ENCODE measurements at places on chromosomes 1 and 21. TPM values are rescaled to one million over a fixed set of nuclear protein-coding genes. Genes with fewer than 3 reads are reported as not detected.
A peak's percentile ranks its signal among the peaks of the same experiment; 100 is the strongest.

Gene S100A7
- not detected for total RNA-seq

Gene CNN3
- total RNA-seq = 510 TPM

Gene CR1L
- not detected for total RNA-seq

Gene KLF17
- total RNA-seq = 1.9 TPM

Gene FAM151A
- total RNA-seq = not detected

Gene AGO1
- total RNA-seq = 32.8 TPM

Gene NOL9
- 38.9 TPM for total RNA-seq

Gene OPRD1
- total RNA-seq = not detected

DNA sequence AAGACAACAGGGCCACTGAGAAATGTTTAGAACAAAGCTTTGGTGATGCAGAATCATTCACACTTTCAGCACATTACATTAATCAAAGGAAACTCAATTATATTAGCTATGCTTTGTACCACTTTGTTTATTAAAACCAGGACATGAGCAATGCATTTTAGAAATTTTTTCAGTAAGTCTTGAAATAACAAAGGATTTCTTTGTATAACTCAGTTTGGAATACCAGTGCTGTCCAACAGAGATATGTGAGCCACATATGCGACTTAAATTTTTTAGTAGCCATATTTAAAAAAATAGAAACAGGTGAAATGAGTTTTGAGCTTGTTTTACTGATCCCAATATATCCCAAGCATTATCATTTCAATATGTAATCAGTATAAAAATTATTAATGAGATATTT, 18.8 kb upstream of the F3 start:
- H3K36me3 ChIP-seq = no peaks in the 10 kb centered on the region
- no peak overlapping the region for H3K4me3 ChIP-seq
- H3K4me1 ChIP-seq = no peaks in the 10 kb centered on the region
- H3K27me3 ChIP-seq = no peaks in the 10 kb centered on the region
- no peak overlapping the region for H3K27ac ChIP-seq
- no peak for DNase-seq

- H3K4me3 ChIP-seq = peak overlapping the region; percentile 59
- H3K27ac ChIP-seq = peak overlapping the region; percentile 51
- H3K4me1 ChIP-seq = peaks cover 4% of the 10 kb centered on the region
- H3K27me3 ChIP-seq = no peaks in the 10 kb centered on the region
- DNase-seq = peak; percentile 17
- no peaks in the 10 kb centered on the region for H3K36me3 ChIP-seq
Measured at GRCh38 chr1:230977761-230978490, 735 bp downstream of the TTC13 start.

DNA sequence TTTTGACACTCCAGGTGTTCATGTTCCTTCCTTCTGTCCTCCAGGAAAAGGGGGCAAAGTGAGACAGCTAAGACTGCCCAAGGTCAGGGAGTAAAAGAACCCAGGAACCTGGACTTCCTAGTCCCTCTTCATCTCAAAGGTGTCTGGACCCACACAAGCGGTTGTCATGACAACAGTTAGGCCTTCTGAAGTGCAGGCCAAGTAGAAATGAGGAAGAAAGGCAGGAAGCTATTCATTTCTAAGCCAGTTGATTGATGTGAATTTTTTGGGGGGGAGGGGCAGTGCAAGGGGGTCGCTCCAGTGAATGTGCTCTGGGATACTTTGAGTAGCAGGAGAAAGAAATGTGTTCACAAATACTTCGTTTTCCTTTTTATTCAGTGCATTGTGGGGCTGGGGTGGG, 114.3 kb downstream of the NAV1 start:
- H3K4me1 ChIP-seq = no peaks in the 10 kb centered on the region
- no peak overlapping the region for H3K27ac ChIP-seq
- H3K4me3 ChIP-seq = no peak overlapping the region

DNA sequence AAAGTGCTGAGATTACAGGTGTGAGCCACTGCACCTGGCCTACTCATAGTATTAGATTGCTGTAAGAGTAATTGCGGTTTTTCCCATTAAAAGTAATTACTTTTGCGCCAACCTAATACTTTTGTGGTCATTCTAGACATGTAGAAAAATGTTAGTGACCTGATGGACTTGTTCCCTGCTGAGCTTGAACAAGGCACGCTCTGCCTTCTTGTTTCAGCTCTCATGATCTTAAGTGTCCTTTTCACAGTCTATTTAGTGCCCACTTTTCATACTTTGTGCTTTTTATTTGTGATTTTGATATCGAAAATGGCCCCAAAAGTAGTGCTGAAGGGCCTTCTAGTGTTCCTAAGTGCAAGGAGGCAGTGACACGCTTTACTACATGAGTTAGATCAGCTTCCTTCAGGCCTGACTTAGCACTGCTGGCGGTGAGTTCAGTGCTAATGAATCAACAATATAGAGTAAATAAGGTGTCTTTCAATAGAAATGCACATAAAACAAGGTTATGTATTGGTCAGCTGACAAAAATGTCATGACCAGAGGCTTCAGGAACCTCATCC, 5.6 kb upstream of the RD3 start:
- H3K27me3 ChIP-seq = no peaks in the 10 kb centered on the region
- H3K36me3 ChIP-seq = no peaks in the 10 kb centered on the region
- no peak overlapping the region for H3K27ac ChIP-seq

DNA sequence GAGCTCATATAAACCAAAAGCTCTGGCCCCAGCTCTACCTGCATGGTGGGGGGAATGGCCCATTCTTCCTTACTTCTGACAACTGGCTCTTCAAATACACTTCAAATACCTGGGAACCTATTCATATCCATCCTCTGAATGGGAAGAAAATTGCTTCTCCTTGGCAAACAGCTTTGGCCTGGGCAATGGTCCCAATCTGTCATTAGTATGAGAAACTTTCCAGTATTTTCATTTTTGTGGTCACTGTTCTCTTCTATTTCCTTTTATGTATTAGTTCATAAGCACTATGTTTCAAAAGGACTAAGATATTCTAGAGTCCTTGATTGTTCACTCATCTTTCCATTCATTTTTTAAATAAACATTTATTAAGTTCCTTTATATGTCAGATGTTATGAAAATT, 5.2 kb upstream of the HSD3B2 start:
- DNase-seq = no peak
- no peak overlapping the region for H3K4me3 ChIP-seq
- H3K4me1 ChIP-seq = no peaks in the 10 kb centered on the region
- no peaks in the 10 kb centered on the region for H3K27me3 ChIP-seq

- DNase-seq = no peak
- H3K4me1 ChIP-seq = no peaks in the 10 kb centered on the region
- peaks cover 4% of the 10 kb centered on the region for H3K27me3 ChIP-seq
- H3K36me3 ChIP-seq = no peaks in the 10 kb centered on the region
- H3K27ac ChIP-seq = no peak overlapping the region
- no peak overlapping the region for H3K4me3 ChIP-seq
Measured at GRCh38 chr21:33111577-33111976, 41.6 kb downstream of the OLIG1 start.

- no peaks in the 10 kb centered on the region for H3K4me1 ChIP-seq
- H3K27ac ChIP-seq = no peak overlapping the region
- no peak for DNase-seq
- H3K4me3 ChIP-seq = no peak overlapping the region
Measured at GRCh38 chr1:24169286-24169685, 17.8 kb downstream of the IFNLR1 start.

GRCh38 chr1:211155040-211155439, 21.1 kb upstream of the KCNH1 start:
- DNase-seq = no peak
- no peak overlapping the region for H3K27ac ChIP-seq
- H3K36me3 ChIP-seq = no peaks in the 10 kb centered on the region
- H3K4me3 ChIP-seq = no peak overlapping the region

- H3K36me3 ChIP-seq = no peaks in the 10 kb centered on the region
- H3K27me3 ChIP-seq = no peaks in the 10 kb centered on the region
- H3K27ac ChIP-seq = no peak overlapping the region
- H3K4me3 ChIP-seq = no peak overlapping the region
Measured at GRCh38 chr1:48026275-48026674, 29.1 kb upstream of the TRABD2B start.

GRCh38 chr1:198318085-198318484, 161.3 kb downstream of the NEK7 start:
- H3K36me3 ChIP-seq = no peaks in the 10 kb centered on the region
- H3K4me1 ChIP-seq = no peaks in the 10 kb centered on the region
- no peak overlapping the region for H3K27ac ChIP-seq
- no peak overlapping the region for H3K4me3 ChIP-seq
- no peaks in the 10 kb centered on the region for H3K27me3 ChIP-seq
- DNase-seq = no peak

GRCh38 chr1:36279110-36279788, 26.9 kb upstream of the SH3D21 start:
- DNase-seq = no peak
- no peak overlapping the region for H3K4me3 ChIP-seq
- H3K27me3 ChIP-seq = no peaks in the 10 kb centered on the region
- peak overlapping the region; percentile 79 for H3K27ac ChIP-seq

DNA sequence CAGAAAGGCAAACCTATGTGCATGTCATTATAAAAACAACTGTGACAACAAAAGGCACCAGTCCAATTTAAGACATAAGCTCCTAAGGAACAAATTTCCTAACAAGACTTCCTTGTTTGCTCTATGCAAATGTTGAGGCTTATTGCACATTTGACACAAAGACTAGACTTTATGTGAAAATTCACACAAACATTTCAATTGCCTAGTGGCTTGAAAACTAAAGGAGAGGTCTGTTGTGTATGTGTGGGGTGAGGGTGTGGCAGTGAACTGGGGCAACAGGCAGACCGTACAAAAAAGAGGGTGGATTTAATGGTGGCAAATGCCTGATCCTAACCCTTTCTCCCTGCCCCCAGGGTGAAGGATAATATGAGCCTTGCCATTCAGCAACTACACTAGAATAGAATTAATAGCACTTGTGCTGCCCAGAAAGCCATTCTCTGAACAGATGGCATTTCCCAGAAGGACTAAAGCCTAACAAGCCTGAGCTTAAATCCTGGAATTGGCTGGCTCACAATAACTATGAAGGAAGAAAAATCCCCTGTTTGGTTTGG, 73.9 kb downstream of the GLUL start:
- no peak overlapping the region for H3K27ac ChIP-seq
- H3K4me3 ChIP-seq = no peak overlapping the region
- no peaks in the 10 kb centered on the region for H3K27me3 ChIP-seq
- no peaks in the 10 kb centered on the region for H3K4me1 ChIP-seq
- H3K36me3 ChIP-seq = no peaks in the 10 kb centered on the region

GRCh38 chr1:77655431-77655974, 27.0 kb downstream of the ZZZ3 start:
- DNase-seq = no peak
- no peaks in the 10 kb centered on the region for H3K36me3 ChIP-seq
- H3K27me3 ChIP-seq = no peaks in the 10 kb centered on the region
- H3K4me1 ChIP-seq = no peaks in the 10 kb centered on the region
- no peak overlapping the region for H3K27ac ChIP-seq

- H3K27me3 ChIP-seq = no peaks in the 10 kb centered on the region
- no peaks in the 10 kb centered on the region for H3K36me3 ChIP-seq
- no peak overlapping the region for H3K4me3 ChIP-seq
- H3K27ac ChIP-seq = no peak overlapping the region
- no peaks in the 10 kb centered on the region for H3K4me1 ChIP-seq
Measured at GRCh38 chr1:196078691-196079090, 529.5 kb downstream of the KCNT2 start.

DNA sequence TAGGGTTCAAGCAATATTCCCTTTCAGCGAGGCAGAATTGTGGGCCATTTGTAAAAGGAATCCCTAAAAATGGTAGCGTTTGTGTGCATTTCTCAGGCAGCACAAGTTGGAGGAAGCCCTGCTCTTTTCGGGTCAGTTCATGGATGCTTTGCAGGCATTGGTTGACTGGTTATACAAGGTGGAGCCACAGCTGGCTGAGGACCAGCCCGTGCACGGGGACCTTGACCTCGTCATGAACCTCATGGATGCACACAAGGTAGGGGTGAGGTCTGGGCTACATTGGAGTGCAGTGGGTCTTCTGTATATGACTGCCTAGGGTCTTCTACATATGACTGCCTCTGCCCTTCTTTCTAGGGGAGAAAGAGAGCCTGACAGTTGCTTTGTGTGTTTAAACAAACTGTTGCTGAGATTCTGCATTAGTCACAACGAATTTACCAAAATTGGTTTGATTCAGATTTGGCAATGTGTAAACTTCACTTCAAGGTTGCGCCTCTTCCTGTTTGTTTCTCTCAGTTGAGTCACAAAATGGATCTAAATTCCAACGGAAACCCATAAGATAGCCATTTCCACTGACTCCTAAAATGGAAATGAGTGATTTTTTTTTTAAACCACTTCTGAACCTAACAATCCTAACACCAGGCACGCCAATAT, 40.4 kb upstream of the BMP8A start:
- no peaks in the 10 kb centered on the region for H3K27me3 ChIP-seq
- H3K4me1 ChIP-seq = no peaks in the 10 kb centered on the region
- peak overlapping the region; percentile 21 for H3K27ac ChIP-seq

DNA sequence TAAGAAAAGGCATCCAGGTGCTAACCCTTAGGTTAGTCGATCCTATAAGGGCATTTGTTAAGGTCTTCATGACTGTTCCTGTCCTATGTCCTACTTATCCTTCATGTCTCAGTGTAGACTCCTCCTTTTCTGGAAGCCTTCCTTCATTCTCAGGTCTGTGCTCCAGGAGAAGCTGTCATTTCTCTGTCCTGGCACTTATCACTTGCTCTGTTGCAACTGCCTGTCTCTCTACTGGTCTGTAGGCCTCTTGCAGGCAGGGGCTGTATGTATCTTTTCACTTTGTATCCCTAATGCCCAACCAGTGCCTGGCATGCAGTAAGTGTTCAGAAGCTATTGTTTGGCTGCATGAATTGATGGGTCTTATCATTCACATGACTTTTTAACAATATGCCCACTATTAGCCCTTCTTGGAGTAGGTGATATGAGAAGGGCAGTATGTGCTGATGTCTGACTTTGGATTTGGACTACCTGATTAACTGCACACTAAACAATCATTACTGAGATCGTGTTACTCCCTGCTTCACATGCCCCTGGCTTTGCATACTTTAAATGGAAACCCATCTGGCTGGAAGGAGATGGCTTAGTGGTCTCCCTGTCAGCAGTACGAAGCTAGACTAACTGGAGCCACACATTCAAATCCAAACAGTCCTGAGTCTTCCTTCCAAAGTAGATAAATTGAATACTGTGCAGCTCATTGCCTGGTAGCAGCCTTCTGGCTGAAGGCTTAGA, 88.8 kb downstream of the RGL1 start:
- DNase-seq = no peak
- no peak overlapping the region for H3K4me3 ChIP-seq
- no peaks in the 10 kb centered on the region for H3K36me3 ChIP-seq
- H3K27ac ChIP-seq = no peak overlapping the region
- no peaks in the 10 kb centered on the region for H3K27me3 ChIP-seq

DNA sequence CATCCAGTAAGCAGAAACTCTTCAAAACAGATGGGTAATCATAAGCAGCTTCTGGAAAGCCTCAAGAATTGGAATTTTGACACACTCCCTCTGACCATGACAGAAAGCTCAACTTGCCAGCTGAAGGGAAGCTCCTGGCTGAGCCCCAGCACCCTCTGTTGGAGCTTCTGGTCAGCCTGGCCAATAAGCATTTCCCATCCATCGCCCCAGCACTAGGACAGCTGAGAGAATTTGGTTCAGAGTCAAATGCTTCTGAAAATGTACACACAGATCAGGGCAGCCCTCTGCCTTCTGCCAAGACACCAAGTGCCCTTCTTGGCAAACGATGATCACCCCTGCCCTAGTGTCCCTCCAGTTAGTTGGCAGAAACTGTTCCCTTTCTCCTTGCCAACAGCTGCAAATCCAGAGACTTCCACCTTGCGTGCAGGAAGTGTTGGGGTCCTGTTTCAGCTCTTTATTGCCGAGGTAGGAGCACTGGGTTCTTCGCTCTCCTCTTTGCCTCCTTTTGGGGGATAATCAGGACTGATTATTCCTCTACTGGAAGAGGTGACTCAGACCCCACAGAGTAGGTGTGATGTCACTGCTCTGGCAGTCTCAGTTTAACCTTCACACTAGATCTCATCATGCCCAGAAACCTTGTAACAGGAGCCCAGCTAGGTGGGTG, 11.9 kb downstream of the PIGV start:
- H3K4me1 ChIP-seq = peaks cover 4% of the 10 kb centered on the region
- H3K36me3 ChIP-seq = no peaks in the 10 kb centered on the region
- DNase-seq = peak; percentile 71
- no peak overlapping the region for H3K4me3 ChIP-seq
